NCI-H446 treated with DMSO at 0.1 percent for 48 hours (cell line): ENCODE measurements at places on chromosomes 7 and 10.

DNA sequence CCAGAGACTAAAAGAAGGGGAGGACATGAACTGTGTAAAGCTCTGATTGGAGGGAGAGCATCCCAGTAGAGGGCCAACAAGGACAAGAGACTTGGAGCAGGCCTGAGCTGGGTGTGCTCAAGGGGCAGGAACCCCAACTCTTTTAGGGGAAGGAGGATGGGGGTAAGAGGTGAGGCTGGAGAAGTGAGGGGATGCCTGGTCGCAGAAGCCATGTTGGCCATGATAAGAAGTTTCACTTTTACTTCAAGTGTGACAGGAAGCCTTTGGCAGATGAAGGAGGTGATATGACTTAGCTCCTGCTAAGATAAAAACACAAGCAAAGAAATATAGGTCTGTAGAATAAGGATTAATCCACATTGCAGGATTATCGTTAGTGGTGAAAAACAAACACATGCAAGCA is 208.3 kb downstream of the JAZF1 start:
- no peak for DNase-seq

DNA sequence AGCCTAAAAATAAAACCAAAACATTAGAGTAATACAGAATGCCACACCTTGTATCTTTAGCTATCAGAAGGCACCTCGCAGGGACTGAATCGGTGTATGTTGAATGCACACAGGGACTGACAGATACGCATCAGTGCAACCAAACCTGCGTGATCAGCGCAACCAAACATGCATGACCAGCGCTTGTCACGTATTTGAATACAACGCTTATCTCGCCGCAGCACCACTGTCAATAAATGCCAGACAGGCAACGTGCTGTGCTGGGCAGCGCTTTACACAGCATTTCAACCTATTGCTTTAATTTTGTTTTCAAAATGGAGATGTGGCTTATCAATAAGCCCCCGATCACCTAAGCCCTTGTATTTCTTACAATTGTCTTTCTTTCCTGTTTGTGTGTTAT is 242.4 kb downstream of the SFMBT2 start:
- DNase-seq, result no peak

GRCh38 chr10:36464291-36464690 is 661.1 kb upstream of the ANKRD30A start:
- DNase-seq, result no peak

DNA sequence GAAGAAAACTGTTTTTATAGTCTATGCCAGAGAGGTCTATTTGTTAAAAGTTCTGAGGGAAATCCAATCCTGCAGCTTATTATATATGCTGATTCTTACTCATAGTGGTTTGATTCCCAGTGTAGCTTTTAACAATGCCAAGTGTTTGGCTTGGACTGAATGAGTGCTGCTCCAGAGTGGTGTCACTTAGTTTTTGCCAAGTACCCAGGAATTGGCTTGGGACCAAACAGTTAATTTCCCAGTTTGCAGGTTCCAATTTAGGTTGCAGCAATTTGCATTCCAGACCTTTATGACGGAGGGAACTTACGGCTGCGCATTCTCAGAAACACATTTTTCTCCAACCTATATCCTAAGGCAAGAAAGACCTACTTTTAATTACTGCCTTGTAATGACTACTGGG is 32.4 kb downstream of the NSUN6 start:
- peak; percentile 85 for DNase-seq

GRCh38 chr7:151115836-151116418 is 29.7 kb downstream of the AGAP3 start:
- no peak for DNase-seq
